ENCODE measurements at places on chromosomes 4 and X. TPM values are rescaled to one million over a fixed set of nuclear protein-coding genes. Genes with fewer than 3 reads are reported as not detected.

DNA sequence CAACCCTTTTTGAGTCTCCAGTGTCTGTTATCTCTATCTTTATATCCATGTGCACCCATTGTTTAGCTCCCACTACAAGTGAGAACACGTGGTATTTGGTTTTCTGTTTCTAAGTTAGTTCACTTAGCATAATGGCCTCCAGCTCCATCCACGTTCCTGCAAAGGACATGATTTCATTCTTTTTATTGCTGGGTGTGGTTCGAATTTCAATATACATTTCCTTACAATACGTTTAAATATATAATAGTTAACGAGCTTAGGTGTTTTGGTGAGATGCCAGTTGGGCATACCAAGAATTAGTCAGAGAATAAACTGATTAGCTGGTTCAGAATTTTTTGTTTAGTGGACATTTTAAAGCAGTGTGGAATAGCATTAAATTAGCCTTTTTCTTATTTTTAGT, 196.7 kb downstream of the CFAP47 start:
- DNase-seq, result no peak

GRCh38 chr4:75634951-75635350, 4.6 kb upstream of the CDKL2 start:
- DNase-seq, result no peak

GRCh38 chrX:39497702-39498265, 600.0 kb downstream of the BCOR start:
- no peak for DNase-seq

The TRAM1L1 gene
- 1.4 TPM for total RNA-seq

DNA sequence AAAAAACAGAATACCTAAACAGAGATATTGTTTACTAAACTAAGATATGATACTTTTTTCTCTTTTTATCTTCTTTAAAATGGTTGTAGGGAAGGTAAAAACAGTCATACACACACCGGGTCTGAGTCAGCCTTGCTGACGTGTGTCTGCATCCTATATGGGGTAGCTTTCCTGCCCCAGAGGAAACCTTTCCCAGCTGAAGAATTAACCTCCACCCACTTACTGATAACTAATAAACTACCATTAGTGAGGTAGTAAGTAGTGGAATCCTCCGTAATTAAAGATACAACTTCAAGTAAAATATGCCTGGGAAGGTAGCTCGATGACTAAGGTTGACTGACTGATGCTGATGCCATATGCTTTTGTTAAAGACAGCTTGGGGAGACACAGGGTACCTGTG, 312.2 kb downstream of the DCTD start:
- DNase-seq, result no peak

DNA sequence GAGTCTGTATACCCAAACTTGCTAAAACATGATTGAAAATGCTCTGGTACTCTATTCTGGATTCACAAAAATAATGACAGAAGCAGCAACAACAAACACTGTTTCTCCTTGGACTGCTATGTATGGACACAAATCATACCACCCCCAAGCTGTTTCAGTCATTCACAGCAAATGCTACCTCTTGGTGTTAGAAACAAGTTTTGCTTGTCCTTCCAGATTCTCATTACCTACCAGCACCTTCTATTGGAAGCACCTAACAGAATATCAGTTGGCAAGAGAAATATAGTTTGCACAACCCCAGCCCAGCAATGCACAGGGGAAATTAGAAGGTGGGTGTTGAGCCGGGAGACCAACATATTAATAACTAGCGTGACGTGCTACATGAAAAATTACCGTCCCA, 1950.9 kb downstream of the C4orf33 start:
- DNase-seq, result no peak
